ENCODE measurements at places on chromosomes 2 and 18.

- no peak for DNase-seq
Measured at GRCh38 chr18:25346561-25346960, 5.4 kb downstream of the ZNF521 start.

GRCh38 chr2:73324126-73324725 lies 30.9 kb upstream of the EGR4 start:
- DNase-seq, result no peak

DNA sequence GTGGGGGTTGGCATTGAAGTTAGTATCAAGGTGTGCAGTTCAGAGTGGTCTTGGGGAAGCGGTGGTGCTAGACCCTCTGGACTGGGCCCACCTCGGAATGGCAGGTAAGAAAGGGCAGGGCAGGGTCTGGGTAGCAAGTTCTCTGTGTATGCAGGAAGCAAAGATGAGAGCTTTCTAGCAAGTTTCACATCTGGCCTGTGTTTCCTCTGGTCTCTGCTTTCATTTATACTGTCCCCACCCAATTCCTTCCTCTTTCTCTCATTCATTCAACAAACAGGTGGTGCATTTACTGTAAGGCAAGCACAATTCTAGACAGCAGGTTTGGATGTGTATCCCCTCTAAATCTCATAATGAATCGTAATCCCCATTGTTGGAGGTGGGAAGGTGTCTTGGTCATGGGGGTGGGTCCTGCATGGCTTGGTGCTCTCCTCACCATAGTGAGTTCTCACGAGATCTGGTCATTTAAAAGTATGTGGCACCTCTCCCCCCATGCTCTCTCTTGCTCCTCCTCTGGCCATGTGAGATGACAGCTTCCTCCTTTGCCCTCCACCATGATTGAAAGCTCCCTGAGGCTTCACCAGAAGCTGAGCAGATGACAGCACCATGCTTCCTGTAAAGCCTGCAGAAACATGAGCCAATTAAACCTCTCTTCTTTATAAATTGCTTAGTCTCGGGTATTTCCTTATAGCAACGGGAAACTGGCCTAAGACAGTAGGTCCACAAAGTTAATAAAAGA lies 51.8 kb downstream of the PKDCC start:
- DNase-seq, result no peak

- DNase-seq, result no peak
Measured at GRCh38 chr2:213627835-213628460, 343.7 kb downstream of the SPAG16 start.

- DNase-seq, result peak; percentile 63
Measured at GRCh38 chr2:143110758-143111428, 18.3 kb upstream of the ARHGAP15 start.

GRCh38 chr2:152505495-152505906 lies 170.5 kb downstream of the FMNL2 start:
- no peak for DNase-seq
